Activated T-helper 1 cell treated with anti-CD3 and anti-CD28 coated beads, Interleukin-2, amount 50 U/mL, for 16 hours (primary cell): ENCODE measurements at places on chromosomes 1 and 21.

- DNase-seq = no peak
Observed at GRCh38 chr1:43651188-43651587, 1.2 kb downstream of the KDM4A start.

- DNase-seq = no peak
Observed at GRCh38 chr1:109677459-109677858, 9.6 kb downstream of the GSTM2 start.

GRCh38 chr1:9441451-9442133, 97.7 kb upstream of the SLC25A33 start:
- DNase-seq = no peak

DNA sequence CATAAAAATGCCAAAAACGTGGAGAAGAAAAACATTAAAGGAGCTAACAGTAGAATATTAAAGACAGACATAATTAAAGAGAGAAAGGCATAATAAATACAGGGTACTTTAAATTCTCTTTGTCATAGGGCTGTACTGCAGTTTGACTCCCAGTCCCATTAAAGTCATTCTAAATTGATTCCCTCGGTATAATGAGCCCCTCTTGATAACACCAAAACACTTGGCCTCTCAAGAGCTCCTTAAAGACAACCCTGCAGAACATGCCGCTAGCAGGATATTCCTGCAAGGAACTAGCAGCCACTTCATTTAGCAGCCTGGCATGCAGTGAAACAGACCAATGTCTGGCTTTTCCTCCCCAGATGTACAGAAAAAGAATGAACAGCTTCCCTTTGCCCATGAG, 273.8 kb upstream of the ESRRG start:
- no peak for DNase-seq

- DNase-seq = no peak
Observed at GRCh38 chr1:52400131-52400530, 4.1 kb downstream of the ORC1 start.

DNA sequence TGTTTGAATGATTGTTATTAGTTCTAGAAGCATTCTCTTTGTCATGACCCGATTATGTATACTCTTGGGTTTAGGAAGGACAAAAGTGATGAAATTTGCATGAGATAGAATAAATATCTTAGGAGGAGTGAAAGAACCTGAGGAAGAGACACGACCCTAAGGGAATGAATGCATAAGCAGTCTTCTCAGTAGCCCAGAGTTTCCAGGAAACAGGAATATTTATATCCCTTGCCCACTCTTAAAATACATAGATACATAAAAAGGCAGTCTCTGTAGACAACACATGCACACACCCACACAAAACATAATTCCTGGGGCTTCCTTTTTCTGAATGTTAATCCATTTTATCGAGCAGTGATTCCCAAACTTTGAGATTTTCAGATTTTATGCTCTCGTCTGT, 19.4 kb downstream of the CLEC20A start:
- no peak for DNase-seq

GRCh38 chr1:109878531-109879104, 32.0 kb upstream of the CSF1 start:
- no peak for DNase-seq

- no peak for DNase-seq
Observed at GRCh38 chr1:43976890-43977289, 2.1 kb upstream of the B4GALT2 start.

DNA sequence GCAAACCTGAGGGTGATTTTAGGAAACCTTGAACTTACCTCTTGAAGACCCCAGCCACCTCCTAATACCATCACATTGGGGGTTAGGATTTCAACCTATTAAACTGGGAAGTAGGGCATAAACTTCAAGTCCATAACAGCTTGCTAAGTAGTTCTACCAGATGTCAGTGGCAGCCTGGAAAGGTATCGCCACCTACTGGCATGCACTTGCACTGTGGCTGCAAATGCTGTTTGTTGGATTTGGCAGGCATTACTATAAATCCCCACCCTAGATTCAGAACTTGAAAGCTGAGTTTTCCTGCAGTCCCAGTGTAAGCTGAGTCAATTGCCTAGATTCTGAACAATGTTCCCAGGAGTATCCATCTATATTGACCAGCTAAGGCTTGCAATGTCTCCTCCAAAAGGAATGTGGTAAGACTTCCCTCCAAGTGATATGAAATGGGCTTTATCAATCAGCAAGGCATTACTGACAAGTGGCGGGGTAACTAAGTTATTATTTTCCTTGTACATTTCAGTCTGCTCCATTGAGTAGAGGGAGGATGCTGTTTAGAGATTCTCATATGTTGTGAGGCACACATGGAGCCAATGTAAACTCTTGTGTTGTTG, 474.5 kb downstream of the PTPRC start:
- peak; percentile 26 for DNase-seq

- DNase-seq = no peak
Observed at GRCh38 chr1:246875041-246876026, 56.4 kb downstream of the AHCTF1 start.

DNA sequence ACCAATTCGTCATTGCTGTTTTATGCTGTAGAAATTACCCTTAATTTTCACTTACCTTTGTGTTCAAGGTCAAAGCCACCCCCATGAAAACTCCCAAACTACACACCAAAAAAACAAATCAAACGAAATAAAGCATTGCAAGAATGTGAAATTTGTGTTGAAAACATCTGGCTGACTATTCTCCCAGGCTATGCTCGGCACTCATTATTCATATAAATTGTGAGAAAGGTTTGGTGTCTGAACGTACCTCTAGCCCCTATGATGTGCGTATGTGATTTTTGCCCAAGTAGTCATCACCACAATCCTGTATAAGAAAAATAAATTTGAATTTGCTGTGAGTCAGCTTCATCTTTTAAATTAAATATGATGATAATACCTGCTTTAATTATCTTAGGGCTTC, 34.9 kb downstream of the ADAMTS1 start:
- no peak for DNase-seq

DNA sequence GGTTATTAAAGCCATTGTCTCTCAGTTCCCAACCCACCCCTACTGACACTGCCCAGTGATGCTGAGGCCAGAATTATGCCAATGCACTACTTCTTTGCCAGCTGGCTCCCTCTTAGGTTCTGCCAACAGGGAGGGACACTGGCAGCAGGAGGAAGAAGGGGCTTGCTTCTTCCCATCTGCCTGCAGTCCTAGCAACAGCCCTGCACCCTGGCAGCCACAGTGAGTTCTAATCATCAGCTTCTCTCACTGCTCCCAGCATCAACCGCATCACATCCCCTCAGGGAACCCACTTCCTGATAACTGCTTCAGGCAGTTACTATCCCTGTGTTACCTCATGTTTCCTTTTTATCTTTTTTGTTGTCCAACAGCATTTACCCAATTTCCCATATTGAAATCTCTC, 86.2 kb downstream of the UBR4 start:
- DNase-seq = no peak

DNA sequence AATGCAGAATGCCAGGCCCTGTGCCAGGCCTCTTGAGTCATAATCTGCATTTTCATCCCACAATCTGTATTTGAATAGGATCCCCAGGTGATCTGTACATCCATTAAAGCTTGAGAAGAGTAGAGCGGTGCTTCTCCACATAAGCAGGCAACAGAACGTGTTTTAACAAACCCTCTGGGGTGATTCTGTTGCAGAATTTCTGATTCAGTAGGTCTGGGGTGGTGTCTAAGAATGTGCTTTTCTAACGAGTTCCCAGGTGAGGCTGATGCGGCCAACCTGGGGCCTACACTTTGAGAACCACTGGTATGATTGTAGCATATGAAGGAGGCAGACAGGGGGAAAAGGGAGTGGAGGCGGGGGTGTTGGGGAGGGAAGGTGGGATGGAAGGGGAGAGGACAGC, 78.4 kb upstream of the POU3F1 start:
- no peak for DNase-seq

DNA sequence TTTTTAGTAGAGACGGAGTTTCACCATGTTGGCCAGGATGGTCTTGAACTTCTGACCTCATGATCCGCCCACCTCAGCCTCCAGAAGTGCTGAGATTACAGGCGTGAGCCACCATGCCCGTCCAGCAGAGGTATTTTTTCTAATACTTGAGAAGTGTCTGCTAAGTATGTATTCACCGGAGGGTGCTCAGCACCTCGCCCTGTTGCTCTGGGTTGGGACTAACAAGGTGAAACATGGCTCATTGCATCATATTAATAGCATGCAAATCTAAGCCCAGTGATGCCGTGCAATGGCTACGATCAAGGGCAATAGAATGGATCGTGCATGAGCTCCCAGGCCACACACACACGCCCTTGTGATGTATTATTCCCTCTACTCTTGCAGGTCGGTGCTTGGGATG, 68.7 kb downstream of the PDE9A start:
- DNase-seq = no peak
